ENCODE measurements at places on chromosomes 12 and 14.
A peak's percentile ranks its signal among the peaks of the same experiment; 100 is the strongest.

DNA sequence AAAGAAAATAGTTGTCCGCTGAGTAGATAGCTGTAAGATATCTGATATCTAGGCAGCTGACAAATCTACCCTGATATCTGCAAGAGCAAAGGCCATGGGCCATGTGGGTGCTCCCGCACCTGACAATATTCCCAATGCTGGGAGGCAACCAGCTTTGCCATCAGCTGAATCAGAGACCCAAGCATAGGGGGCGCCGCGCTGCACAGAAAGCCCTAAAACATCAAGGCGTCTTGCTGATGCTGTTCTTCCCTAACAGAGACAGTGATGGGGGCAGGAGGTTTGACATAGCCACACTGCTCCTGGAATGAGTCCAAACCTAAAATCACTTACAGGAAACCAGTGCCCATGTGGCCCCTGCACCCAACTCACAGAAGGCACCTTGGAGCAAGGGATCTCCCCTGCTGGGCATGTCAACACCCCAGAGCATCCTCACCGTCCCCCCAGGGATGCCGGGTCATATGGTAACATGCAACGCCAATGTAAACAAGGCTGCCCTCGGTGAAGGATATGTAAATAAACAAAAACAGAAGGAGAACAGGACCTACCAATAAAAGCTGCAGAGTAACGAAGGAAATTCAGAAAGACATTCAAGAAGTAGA, 199.5 kb downstream of the TMEM132D start:
- no peak for DNase-seq

- no peak for DNase-seq
Observed at GRCh38 chr14:87241018-87241768, 751.8 kb downstream of the GALC start.

GRCh38 chr14:101711041-101711856, 50.3 kb upstream of the PPP2R5C start:
- no peak for DNase-seq

DNA sequence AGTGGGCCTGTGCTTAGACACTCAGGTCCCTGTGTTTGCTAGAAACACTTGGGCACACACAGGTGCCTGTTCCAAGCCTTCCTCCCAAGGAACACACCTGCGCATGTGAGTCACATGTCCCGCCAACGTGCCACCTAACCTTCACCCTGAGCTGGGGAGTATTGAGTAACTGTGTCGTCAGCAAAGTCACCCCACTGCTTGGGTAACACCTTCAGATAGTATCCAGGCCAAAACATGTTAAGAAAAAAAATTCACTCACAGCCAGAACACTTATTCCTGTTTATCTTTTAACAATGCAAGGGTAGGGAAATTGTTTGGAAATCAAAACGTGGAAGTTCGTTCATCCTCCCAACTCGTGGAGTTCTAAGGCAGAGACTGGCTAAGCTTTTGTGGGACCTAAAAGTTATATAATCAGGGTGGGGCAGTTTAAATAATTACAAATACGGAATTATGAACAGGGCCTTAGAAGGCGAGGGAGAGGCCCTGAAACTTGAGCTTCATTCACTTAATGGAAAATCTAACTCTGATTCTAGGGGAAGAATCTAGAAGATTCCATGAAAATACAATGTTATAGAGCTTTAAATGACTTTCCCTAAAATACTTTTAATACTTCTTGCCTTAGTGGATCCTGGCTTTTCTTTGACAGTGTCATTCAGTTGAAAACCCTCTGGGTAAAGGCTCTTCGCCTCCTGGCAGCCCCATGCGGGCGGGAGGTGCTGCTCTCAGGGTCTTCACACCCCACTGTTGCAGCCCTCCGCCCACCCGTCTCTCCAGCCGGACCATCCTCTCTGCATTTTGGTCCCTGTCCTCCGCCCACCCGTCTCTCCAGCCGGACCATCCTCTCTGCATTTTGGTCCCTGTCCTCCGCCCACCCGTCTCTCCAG, 30.3 kb upstream of the ADIPOR2 start:
- peak; percentile 39 for DNase-seq

GRCh38 chr14:31047503-31047902, 21.3 kb upstream of the STRN3 start:
- DNase-seq: no peak

- DNase-seq: no peak
Observed at GRCh38 chr14:101134161-101134631, 230.7 kb upstream of the RTL1 start.

DNA sequence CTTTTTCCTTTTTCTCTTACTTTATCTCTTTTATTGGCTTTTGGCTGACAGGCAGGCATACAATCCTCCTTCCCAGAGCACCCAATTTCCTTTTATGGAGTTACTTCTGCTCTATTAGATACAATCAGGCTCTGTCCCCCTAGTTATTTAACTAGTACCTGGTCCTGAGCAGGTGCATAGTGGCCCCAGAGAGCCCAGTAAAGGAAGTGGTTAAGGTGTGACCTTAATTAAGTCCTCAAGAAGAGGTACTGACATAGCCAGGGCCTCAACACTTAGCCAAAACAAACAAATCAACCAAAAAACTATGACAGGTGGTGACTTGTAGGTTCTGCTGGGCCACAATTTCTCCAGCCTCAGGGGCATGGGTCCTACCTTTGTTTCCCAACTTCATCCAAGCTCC, 82.9 kb downstream of the CCDC60 start:
- DNase-seq: no peak

GRCh38 chr12:19657118-19657731, 217.9 kb downstream of the AEBP2 start:
- no peak for DNase-seq

DNA sequence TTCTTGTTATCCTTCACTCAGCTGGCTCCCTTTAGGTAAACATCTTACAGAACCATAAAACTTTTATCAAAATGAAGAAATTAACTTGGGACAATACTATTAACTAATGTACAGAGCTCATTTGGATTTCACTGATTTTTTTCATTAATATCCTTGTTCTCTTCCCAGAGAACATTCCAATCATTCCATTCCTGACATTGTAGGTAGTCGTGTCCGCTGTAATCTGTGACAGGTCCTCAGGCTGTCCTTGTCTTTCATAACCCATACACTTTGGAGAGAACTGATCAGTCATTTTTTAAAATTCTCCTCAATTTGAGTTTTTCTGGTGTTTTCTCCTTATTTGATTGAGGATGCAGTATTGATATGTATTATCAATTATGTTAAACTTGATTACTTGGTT, 916.8 kb downstream of the GALC start:
- DNase-seq: no peak

GRCh38 chr12:122080149-122081082, 1.9 kb downstream of the MLXIP start:
- no peak for DNase-seq

GRCh38 chr12:31371256-31371620, 45.3 kb upstream of the SINHCAF start:
- no peak for DNase-seq

- DNase-seq: peak; percentile 2
Observed at GRCh38 chr14:101665478-101666078, 95.9 kb upstream of the PPP2R5C start.

GRCh38 chr12:54565986-54566544, 16.7 kb downstream of the PDE1B start:
- DNase-seq: no peak

GRCh38 chr14:61042220-61042619, 61.2 kb downstream of the SLC38A6 start:
- no peak for DNase-seq

DNA sequence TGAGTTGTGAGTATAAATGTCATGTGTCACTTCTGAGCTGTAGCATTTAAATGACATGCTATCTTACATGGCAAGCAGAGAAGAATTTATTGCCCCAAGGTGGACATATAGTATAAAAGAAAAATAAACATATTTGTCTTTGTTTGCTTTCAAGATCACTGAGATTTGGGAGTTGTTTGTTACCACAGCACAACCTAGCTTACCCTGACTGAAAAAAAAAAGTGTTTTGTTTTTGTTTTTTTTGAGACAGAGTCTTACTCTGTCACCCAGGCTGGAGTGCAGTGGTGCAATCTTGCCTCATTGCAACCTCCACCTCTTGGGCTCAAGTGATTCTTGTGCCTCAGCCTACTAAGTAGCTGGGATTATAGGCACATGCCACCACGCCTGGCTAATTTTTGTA, 596.5 kb downstream of the MED13L start:
- DNase-seq: no peak

DNA sequence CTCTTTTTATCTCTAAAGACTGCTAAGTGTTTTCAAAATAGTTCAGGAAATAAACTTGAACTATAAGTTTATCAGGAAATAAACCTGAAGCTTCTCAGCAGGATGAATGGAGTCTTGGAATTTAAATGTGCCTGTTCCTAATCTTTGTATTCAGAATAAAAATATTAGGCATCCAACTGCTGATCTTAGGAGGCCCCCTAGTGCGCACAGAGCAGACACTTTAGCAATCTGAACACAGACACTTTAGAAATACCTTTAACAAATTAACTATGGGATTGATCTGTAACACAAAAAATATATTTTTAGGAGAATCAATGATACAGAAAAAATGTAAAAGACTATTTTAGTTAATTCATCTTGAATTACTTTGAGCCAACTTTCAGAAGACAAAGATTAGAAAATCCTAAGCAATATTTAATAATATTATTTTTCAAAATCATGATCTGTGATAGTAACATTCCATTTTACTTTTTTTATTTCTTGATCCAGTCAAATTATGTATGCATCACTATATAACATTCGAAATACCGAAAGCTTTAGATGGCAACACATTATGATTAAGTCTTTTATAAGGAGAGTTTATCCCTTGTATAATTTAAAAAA, 80.9 kb downstream of the SLC41A2 start:
- peak; percentile 33 for DNase-seq

- no peak for DNase-seq
Observed at GRCh38 chr12:44500423-44500822, 375.7 kb downstream of the NELL2 start.

DNA sequence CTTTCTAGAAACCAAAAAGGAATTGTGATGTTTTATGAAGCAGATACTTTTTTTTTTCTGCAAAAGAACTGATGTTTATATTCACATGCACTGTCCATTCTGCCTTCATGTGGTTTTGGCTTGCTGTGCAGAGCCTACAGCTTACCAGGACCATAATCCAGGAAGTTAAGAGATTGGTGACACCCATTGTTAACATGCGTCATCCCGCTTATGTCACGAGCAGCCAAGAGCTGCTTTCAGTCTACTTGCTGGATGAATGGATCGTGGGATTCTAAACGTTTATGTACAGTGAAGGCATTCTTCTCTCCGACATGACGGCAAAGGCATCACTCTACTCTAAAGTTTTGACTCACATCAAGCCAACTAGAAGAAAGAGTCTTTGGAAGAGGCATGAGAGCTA, 76.6 kb downstream of the PAX9 start:
- DNase-seq: no peak

DNA sequence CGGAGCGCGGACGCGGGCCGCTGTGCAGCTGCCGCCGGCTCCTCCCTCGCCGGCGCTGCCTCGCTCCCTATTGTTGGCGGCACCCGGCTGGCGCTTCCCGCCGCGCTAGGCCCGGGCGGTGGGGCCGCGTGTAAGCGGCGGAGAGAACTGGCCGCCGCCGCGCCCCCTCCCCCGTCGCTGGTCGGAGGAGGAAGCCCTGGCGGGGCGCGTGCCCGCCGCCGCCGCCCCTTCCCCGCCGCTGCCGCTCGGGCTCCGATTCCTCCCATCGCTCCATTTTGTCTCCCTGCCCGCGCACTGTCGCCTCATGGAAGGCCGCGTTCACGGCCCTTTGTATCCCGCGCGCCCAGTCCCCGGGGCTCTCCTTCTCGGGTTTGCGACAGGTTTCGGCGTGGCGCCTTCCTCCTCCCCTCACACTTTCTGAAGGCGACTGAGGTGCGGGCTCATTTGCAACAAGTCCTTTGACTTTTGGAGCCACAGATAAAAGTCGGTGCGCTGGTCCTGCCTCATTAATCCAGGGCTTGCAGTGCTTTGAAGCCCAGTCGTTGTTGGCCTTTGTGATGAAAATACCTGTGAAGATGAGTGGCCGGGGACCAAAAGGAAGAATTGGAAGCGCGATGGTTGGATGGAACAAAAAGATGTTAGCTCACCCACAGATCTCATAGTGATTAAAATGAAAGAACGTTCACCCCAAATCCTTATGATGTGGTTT, 707 bp downstream of the CPSF6 start:
- peak; percentile 39 for DNase-seq

- peak; percentile 69 for DNase-seq
Observed at GRCh38 chr12:123757561-123757960, 4.5 kb upstream of the DNAH10 start.

DNA sequence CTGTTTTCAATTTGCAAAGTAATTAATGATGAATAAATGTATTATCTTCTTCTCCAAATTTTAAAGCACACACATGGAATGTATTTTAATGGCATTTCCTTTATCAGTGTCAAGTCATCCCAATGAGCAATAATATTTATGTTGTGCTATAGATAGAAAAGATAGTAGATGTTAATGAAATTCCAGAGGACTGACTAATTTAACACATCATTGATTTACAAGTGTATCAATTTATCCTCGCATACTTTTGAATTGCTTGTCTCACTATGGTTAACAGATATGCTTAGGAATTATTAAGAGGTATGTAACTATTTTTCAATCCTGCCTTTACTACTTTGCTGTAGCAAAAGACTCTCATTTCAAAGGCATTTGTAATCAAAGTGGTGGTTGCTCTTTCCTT, 842.9 kb downstream of the SLC6A15 start:
- no peak for DNase-seq

GRCh38 chr14:102283631-102284129, 21.3 kb downstream of the MOK start:
- no peak for DNase-seq

DNA sequence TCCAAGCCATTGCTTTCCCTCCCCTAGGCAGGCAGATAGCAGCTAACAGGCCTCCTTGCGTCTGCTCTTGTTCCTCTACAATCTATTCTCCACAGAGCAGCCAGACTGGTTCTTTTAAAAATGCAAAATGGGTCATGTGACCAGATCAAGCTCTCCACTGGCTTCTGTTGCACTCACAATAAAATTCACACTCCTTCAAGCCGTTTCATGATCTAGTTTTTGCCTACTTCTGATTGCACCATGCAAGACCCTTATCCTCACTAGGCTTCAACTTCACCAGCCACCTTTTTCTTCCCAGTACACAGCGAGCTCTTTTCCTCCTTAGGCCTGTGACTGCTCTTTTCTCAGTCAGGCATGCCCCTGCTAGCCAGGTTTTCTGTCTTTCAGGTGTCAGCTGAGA, 6.1 kb upstream of the KRAS start:
- DNase-seq: no peak

GRCh38 chr12:43736927-43737440, 21.6 kb downstream of the PUS7L start:
- DNase-seq: no peak
